ENCODE measurements at places on chromosomes 2 and 18. TPM values are rescaled to one million over a fixed set of nuclear protein-coding genes. Genes with fewer than 3 reads are reported as not detected.
A peak's percentile ranks its signal among the peaks of the same experiment; 100 is the strongest.

Gene CAVIN2
- total RNA-seq, result 27.2 TPM

Gene PSMD14
- total RNA-seq, result 34.1 TPM

- peak; percentile 30 for DNase-seq
Measured at GRCh38 chr18:59779979-59780378, 82.8 kb upstream of the CCBE1 start.

- DNase-seq, result no peak
Measured at GRCh38 chr18:79248495-79249060, 147.2 kb upstream of the NFATC1 start.

- DNase-seq, result no peak
Measured at GRCh38 chr2:150145299-150145692, 342.2 kb downstream of the RND3 start.

DNA sequence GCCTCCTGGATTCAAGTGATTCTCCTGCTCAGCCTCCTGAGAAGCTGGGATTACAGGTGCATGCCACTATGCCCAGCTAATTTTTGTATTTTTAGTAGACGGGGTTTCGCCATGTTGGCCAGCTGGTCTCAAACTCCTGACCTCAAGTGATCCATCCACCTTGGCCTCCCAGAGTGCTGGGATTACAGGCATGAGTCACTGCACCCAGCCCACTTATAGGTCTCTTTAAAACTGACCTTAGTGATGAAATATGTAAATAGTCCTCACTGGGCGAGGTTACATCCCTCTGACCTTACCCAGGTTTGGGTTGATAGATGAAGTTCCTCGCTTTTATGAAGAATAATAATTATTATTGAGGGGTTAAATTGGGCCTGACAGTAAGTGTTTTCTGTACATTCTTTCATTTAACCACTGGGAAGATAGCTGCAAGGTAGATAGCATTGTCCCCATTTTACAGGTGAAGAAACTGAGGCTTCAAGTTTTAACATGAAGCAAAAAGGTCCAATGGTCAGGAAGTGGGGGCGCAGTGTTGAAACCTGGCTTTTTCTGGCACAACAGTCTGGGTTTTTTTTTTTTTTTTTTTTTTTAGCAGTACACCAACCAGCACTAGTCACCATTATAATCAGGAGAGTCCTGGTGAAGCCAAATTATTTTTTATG, 174.8 kb upstream of the EPAS1 start:
- no peak for DNase-seq

DNA sequence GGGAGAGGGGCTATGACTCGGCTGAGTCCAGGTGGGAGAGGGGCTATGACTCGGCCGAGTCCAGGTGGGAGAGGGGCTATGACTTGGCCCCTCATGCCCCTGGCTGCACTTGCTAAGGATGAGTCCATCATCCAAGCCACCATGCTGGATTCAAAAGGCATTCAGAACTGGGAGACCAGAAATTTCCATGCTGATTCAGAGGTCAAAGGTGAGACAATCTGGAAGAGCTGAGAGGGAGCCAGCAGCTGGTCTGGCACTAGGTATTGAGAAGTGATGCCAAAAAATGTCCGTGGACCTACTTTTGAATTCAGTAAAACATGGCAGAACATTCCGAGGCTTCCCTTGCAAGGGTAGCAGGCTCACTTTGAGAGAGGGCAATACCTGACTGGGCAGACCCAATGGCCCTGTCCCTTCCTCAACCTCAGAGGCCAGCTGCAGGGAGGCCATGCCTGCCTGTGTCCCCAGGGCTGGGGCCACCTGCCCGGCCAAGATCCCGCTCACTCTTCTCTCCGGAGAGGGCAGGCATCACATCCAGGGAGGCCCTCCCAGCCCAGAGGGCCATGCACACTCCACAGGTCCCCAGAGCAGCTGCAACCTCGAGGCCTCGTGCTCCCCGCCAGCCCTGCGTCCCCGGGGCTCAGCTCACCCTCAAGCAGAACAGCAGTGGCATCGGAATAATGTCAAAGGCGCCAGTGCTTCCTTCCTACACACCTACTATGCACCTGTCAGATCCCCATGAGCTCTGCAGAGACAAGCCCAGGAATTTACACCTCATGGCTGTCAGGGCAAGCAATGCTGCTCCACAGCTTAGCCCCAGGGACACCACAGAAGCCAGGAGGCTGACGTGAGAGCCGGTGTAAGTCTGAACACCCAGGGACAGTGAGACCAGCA, 80.2 kb upstream of the GPC1 start:
- peak; percentile 60 for DNase-seq

GRCh38 chr2:131966256-131966655, 195.5 kb downstream of the ANKRD30BL start:
- DNase-seq, result no peak
